ENCODE measurements at places on chromosomes 11 and 22.
A peak's percentile ranks its signal among the peaks of the same experiment; 100 is the strongest.

GRCh38 chr22:25669253-25670069 lies 72.5 kb upstream of the MYO18B start:
- no peak for DNase-seq

GRCh38 chr22:36360011-36360410 lies 27.8 kb downstream of the MYH9 start:
- DNase-seq, result no peak

GRCh38 chr11:120707098-120707497 lies 195.6 kb downstream of the GRIK4 start:
- DNase-seq, result no peak

DNA sequence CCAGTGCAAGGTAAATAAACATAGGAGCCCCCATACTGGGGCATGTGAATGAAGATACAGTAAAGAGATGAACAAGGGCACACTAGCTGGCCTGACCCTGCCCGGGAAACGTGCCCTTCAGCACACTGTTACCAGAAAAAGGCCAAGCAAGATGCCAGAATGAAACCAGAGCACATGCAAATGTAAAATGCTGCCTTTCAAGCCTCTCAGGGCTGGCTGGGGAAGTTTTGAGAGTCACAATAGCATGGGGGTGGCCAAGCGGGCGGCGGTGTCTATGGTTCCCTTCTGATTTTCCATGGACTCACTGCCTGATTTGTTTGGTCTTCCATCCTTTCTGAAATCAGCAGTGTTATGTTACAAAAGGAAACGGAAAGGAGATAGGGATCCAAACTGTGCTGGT lies 18.9 kb upstream of the SUSD2 start:
- DNase-seq, result no peak

DNA sequence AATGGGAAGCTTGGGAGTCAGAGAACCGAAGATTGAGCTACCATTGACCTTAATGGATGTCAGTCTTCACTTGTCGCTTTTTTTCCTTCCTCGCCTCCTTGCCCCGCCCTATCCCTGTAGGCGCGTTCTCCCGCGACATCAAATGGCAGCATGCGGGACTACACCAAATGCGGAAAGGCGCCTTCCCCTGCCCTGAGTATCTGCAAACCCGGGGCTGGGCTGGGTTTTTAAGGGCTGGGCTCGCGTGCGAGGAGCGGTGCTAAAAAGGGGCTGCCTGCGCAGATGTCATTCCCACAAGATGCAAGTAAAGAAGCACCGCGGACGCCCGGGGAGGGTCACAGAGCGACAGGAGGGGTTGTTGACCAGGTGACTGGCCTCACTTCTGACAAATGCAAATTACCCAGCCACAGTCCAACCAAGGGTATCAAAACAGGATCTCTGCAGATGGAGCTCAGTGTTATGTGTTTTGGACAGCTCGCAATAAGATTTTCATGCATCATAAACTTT lies 4.7 kb upstream of the FAM111B start:
- DNase-seq, result no peak

DNA sequence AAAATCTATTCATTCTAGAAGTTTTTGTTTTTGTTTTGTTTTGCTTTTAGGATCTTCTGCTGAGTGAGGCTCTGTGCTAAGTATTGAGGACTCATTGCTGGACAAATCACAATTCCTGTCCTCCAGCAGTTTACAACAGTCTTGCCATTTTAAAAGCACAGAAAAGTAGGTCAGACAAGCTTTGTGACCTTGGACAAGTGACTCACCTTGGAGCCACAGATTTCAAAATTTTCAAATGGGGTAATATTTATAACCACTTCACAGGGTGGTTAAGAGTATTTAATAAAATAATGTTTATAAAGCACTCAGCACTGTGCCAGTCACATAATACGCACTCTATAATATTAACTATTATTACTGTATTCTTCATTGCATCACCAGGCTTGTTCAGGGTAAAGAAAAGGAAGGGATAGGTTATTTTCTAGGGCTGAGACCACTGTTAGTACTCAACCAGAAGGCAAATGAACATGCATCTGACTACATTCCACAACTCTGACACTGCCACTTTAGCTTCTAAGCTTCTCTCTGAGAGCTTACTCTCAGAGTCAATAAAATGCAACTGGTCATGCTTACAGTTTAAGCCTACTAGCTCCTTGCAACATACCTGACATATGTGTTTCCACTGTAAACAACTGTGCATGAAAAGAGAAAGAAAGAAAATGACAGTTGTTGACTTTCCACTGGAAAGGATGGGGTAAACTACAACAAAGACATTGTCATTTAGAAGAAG lies 63.2 kb upstream of the FIBIN start:
- no peak for DNase-seq

GRCh38 chr11:63958008-63958407 lies 16.4 kb upstream of the COX8A start:
- no peak for DNase-seq

GRCh38 chr11:78313898-78314297 lies 103.7 kb downstream of the GAB2 start:
- DNase-seq, result no peak

DNA sequence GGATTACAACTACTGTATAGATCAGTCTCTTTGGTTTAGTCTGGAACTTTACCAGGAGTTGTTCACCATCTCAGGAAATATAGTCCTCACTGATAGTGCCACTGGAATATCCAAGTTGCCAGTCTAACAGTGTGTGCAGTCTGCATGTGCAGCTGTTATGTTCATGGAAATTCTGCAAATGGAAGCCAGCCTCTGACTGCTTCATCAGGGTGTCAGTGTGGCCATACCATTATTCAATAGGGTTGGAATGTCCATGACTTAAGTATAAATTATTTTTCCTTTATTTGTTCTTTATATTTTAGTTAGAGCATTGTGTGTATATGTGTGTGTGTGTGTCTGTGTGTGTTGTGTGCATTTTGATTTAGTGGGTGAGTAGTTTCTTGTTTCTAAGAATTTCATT lies 51.8 kb downstream of the C11orf96 start:
- no peak for DNase-seq

DNA sequence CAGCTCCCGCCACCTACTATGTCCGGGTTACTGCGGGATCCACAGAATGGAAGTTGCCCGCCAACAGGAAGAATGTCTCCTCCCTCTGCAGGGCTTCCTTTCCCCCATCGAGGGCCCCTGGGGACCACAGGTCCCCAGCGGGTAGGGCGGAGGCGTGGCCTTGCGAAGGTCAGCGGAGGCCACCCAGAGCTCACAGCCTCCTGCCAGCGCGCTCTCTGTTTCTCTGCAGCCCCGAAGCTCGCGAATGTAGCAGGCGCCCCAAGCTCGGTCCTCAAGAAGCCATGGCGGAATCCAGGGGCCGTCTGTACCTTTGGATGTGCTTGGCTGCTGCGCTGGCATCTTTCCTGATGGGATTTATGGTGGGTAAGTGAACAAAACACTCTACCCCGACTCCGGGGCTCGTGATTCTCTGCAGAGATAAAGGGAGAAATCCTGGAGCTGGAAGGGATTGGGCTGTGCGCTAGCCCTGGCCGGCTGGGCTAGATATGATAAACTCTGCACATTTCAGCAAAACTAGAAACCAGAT lies at the start of gene NAALAD2:
Gene NAALAD2, plus strand, starts transcription at position 186 of the 526 bp plus-strand sequence. Its CDS starts 96 bp downstream, at position 282.
- DNase-seq, result no peak

GRCh38 chr11:73359930-73360742 lies 16.1 kb upstream of the RELT start:
- no peak for DNase-seq

DNA sequence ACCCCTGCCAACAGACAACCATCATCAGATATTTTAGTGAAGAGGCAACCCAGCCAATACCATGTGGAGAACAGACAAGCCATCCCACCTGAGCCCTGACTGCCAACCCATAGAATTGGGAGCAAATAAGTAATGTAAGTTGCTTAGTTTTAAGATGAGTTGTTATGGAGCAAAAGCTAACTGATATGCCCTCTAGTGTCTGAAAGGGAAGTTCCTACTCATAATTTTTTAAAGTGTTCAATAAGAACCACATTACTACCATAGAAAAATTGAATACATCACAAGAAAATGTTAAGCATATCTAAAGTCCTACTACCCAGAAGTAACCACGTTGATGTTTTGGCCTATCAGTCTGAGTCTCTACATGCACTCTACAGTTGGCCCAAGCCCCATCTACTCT lies 50.8 kb upstream of the SLC36A4 start:
- DNase-seq, result no peak

GRCh38 chr22:45206233-45206632 lies 34.5 kb downstream of the KIAA0930 start:
- DNase-seq, result no peak

DNA sequence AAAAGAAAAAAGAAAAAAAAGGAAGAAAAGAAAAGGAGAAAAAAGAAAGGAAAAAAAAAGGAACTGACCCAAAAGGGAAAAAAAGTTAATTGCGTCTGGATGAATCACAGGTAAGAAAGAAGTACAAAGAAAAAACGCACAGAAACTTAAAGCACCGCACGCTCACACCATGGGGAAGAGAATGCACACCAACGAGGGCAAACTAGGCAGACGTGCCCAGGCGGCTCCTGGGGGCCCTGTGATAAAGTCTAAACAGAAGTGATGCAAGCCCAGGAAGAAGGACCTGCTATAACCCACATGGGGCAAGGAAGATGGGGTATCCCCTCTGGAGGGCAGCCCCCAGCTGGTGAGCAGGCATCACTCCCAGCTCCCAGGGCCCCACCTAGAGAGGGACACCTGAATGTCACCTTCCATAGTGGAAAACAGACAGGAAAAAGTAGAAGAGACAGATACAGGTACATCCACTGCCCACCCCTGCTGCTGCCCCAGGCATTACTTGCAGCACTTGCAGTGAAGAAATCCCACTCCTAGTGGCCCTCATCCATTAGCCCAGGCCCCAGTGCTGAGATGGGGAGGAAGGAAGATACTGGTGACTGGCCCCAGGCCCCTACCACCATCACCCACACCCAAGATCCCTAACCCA lies 28.9 kb downstream of the NAP1L4 start:
- no peak for DNase-seq

DNA sequence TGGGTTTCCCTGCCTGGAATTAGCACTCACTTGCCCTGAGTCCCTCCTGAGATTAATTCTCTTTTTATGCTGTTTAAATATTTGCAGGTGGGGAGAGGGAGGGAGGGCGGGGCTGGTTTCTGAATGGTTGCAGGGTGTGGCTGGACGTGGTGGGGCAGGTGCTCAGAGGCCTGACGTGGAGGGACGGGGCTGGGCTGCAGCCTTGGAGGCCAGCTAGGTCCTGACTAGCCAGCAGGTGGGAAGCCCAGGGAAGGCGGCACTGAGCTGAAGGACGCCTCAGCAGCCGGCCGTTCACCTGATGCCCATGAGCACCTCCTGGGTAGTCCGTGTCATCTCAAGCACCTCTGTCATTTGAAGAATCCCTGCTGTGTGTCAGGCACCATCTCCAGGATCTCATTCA lies 21.3 kb downstream of the SGSM1 start:
- no peak for DNase-seq

DNA sequence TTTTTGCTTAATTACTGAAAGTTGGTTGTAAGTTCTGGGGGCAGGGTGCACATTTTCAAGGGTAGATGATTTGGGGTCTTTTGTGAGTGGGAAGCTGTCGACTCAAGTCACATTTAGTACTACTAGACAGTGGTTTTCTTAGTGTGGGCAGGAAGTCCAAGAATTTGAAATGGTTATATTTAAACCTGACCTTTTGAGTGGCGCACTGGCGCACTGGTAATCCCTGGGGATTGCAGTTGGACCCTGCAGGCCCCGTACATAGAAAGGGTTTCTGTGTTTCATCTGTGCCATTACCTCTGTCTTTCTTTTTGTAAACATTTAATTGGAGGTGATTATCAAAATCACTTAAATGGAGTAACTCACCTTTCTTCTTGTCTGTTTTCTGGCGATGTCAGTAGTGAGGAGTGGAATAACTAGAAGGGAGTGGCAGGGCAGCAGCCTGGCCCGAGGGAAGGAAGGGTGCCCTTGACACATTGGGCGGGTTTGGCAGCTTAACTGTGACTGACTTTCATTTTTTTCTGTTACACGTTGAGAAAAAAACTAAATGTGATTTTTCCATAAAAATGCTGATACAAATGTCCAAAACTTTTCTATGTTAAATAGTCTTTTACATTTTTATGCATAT lies 101.8 kb upstream of the GAL start:
- no peak for DNase-seq

GRCh38 chr22:44955102-44955501 lies 54.7 kb downstream of the PHF21B start:
- no peak for DNase-seq

GRCh38 chr11:99781074-99781473 lies 760.3 kb downstream of the CNTN5 start:
- DNase-seq, result no peak

DNA sequence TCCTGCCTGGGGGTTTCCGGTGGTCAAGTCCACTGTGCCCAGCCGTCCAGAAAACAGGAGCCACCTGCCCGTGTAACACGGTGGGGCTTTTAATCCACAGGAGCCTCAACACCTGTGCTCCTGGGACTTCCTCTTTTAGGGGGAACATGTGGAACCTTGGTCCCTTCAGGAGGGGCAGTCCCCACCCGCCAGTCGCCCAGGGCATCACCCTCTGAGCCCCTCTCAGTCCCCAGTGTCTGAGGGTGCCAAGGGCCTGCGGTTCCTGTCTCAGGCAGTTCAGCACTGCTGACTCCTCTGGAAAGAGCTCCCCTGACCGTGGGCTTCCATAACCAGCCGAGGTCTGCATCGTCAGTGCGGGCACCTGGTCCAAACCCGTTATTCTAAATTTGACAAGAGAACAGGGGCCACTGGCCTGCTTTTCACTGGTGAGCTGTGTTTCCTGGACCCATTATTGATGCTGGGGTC lies 15.8 kb downstream of the KRTAP5-5 start:
- DNase-seq, result no peak

DNA sequence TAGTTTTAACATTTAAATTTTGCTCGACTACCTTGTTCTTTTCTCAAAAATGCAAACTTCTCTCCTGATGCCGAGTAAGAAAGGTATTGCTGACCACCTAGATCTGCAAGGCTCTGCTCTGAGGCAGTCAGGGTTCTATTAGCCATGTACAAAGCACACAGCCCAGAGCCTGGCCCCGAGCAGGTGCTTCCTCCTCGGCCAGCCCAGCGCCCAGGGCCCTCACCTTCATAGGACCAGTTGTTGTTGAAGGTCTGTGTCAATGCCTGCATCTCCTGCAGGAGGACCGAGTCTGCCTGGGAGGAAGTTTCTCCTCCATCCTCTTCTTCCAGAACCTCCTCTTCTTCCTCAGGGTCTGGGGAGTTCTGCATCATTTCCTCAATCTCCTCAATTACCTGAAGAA lies 35.8 kb downstream of the FEZ1 start:
- no peak for DNase-seq

GRCh38 chr11:57562596-57562995 lies 4.9 kb downstream of the UBE2L6 start:
- no peak for DNase-seq

- DNase-seq, result no peak
These were observed 3.6 kb upstream of the OR2AT4 start for GRCh38 chr11:75100314-75100713.

- DNase-seq, result no peak
These were observed 280.5 kb upstream of the NARS2 start for GRCh38 chr11:78855116-78855515.

- DNase-seq, result no peak
These were observed 6.7 kb upstream of the VSIG10L2 start for GRCh38 chr11:125939081-125939521.

GRCh38 chr22:33476206-33476605 lies 418.0 kb upstream of the SYN3 start:
- peak; percentile 2 for DNase-seq

Data from AG09319 (cell line).